Stimulated activated CD8-positive, alpha-beta memory T cell treated with anti-CD3 and anti-CD28 coated beads, Interleukin-4, amount 100 ng/mL, for 1 hour (primary cell): ENCODE measurements at places on chromosomes 6 and 20.

- DNase-seq, result no peak
Observed at GRCh38 chr20:21180248-21180647, 54.4 kb downstream of the KIZ start.

DNA sequence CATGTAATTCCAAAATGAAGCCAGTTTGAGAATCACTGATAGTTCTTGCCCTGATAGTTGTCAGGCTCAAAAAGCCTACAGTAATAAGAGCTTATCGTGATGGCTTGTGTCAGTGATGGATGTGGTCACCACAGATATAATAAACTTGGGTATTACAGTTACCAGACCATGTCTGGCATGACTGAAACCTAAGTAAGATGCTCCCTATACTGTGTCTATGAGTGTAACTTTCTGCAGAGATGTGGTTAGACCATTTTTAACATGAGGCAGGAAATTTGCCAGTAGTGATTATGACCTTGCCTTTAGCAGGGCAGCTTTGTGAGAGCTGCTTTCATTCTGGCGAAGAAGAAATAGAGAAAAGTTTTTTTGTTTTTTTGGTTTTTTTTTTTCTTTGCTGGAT lies 90.2 kb downstream of the ANKS1A start:
- no peak for DNase-seq

GRCh38 chr6:155106456-155107115 lies 111.5 kb downstream of the TIAM2 start:
- DNase-seq, result no peak

GRCh38 chr6:122122202-122122601 lies 277.2 kb upstream of the HSF2 start:
- no peak for DNase-seq

DNA sequence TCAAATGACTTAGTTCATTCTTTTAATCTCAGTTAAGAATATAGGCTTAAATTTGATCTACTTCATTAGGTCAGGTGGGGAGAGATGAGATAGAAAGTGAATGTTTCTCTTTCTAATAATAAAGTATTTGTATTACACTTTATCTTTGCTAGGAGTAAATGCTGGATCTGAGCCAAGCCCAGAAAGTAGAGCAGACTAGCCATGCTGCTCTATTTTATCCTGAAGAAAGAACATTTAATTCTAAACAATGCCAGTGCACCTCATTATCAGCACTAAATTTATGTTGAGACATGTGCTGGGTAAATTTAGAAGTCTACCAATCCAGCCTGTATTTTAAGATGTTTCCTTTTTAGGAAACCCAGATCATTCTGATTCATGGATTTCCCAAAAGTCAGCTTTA lies 43.5 kb downstream of the AKIRIN2 start:
- no peak for DNase-seq

- DNase-seq, result no peak
Observed at GRCh38 chr6:127471379-127472255, 12.4 kb upstream of the KIAA0408 start.

GRCh38 chr20:23146857-23147637 lies 60.9 kb upstream of the CD93 start:
- DNase-seq, result no peak

GRCh38 chr6:20109526-20109925 lies 102.7 kb downstream of the MBOAT1 start:
- DNase-seq, result no peak

- no peak for DNase-seq
Observed at GRCh38 chr20:5168651-5169396, 42.0 kb downstream of the CDS2 start.

- no peak for DNase-seq
Observed at GRCh38 chr6:166168616-166169548, 1.2 kb upstream of the TBXT start.

DNA sequence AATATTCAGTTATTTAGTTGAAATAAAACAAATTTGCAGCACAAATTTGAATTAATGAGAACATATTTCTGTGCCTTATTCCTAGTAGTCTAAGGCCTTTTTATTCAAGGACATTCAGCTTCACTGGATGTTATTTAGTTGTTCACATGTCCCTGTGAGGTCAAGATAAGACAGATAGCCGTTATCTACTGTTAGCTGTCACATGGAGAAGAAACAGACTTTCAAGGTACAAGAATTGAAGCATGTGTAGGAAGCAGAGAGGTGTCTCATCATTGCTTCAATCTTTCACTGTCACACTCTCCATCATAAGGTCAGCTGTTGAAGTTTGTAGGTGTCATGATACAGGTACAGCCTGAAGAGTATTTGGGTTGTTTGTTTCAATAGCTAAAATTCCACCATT lies 112.9 kb upstream of the JAG1 start:
- DNase-seq, result no peak

DNA sequence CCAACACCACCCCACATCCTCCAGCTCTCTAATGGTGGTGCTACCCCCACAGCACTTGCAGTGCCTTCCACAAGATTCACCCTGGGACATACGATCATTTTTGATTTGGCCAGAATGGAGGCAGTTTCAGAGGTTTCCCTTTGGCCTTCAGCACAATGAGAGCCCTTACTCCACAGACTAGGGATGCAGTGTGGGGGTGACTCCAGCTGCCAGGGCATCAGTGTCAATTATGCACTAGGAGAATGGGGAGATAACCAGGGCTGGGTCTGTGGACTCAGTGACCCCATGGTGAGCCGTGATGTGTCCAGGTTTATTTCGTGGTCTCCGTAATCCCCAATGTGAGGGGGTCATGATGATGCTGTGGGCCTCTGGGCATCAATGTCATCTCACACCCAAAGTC lies 31.5 kb upstream of the MICB start:
- DNase-seq, result no peak

DNA sequence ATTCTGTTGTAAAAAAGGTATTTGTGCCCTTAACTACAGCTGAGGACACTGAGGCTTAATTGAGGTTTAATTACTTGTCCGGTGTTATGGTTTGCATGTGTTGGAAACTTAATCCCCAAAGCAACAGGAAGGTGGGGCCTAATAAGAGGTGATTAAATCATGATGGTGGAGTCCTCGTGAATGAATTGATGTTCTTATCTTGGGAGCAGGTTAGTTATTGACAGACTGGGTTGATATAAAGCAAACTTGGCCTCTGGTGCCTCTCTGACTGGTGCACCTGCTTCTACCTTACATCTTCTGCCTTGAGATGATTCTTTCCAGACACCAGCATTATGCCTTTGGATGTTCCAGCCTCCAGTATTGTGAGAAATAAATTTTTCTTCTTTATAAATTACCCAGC lies 306.5 kb upstream of the HS3ST5 start:
- no peak for DNase-seq

- DNase-seq, result no peak
Observed at GRCh38 chr6:74060354-74060753, 364.4 kb downstream of the CD109 start.

DNA sequence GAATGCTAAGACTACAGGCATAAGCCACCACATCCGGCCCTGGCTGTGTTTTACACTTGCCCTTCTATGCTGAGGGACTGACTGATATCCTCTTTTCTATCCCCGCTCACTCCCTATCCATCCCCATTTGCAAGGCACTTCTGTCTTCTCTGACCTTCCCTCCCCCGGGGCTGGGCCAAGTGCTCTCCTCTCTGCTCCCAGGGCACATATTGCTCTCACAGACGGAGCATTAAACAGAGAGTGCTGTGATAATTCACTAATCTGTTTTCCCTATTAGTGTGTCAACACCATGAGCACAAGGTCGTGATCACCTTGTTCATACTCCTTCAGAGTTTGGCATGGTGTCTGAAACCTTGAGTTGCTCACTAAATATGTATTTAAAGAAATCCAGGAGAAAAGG lies 9.0 kb upstream of the SLC2A12 start:
- DNase-seq, result no peak

GRCh38 chr6:158445426-158446085 lies 114.3 kb upstream of the TMEM181 start:
- no peak for DNase-seq

GRCh38 chr6:117546674-117547073 lies 55.6 kb downstream of the GOPC start:
- no peak for DNase-seq

DNA sequence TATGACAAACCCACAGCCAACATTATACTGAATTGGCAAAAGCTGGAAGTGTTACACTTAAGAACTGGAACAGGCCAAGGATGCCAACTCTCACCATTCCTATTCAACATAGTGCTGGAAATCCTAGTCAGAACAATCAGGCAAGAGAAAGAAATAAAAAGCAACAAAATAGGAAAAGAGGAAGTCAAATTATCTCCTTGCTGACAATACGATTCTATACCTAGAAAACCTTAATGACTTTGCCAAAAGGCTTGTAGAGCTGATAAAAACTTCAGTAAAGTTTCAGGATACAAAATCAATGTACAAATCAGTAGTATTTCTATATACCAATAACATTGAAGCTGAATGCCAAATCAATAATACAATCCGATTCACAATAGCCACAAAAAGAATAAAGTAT lies 32.4 kb downstream of the OR5V1 start:
- no peak for DNase-seq

- no peak for DNase-seq
Observed at GRCh38 chr6:41321183-41321582, 14.2 kb upstream of the NCR2 start.
